ENCODE measurements at places on chromosomes 4 and X.
A peak's percentile ranks its signal among the peaks of the same experiment; 100 is the strongest.

DNA sequence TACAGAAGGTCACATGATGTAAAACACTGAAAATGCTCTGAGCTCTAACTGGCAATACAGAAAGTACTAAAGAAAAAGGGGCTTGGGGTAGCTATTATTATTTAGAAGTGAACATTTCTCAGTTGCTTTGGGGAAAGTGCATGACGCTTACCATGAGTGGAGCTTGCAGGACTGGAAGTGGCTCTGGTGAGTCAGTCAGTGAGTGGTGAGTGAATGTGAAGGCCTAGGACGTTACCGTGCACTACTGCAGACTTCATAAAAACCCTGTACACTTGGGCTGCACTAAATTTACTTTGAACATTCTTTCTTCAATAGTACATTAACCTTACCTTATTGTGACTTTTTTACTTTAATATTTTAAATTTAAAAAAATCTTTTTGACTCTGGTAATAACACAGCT lies 89.3 kb upstream of the ENPP6 start:
- no peak for DNase-seq

- DNase-seq = no peak
These were observed 91.9 kb downstream of the ANOS1 start for GRCh38 chrX:8639949-8640475.

- DNase-seq = no peak
These were observed 5.5 kb upstream of the TRIM75 start for GRCh38 chr4:165048170-165048569.

DNA sequence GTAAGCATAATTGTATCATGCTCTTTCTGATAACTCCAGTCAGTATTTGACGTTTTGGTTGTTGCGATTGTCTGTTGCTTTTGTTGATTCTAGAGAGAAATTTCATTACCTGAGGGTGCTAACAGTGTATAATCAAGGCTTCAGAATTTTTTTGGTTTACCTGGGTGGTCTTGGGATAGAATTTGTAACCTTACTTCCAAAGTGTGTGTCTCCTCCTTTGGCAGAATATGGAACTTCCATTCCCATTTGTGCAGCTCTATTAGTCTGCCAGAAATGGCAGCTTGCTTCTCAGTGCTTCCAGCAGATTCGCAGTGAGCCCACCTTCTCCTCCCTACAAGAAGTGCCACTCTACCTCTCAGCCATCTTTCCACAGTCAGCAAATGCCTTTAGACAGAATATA lies 5.3 kb downstream of the COPS4 start:
- no peak for DNase-seq

GRCh38 chrX:291411-291901 lies 10.3 kb downstream of the PLCXD1 start:
- no peak for DNase-seq

- DNase-seq = no peak
These were observed 283.2 kb upstream of the CPEB2 start for GRCh38 chr4:14719053-14719452.

DNA sequence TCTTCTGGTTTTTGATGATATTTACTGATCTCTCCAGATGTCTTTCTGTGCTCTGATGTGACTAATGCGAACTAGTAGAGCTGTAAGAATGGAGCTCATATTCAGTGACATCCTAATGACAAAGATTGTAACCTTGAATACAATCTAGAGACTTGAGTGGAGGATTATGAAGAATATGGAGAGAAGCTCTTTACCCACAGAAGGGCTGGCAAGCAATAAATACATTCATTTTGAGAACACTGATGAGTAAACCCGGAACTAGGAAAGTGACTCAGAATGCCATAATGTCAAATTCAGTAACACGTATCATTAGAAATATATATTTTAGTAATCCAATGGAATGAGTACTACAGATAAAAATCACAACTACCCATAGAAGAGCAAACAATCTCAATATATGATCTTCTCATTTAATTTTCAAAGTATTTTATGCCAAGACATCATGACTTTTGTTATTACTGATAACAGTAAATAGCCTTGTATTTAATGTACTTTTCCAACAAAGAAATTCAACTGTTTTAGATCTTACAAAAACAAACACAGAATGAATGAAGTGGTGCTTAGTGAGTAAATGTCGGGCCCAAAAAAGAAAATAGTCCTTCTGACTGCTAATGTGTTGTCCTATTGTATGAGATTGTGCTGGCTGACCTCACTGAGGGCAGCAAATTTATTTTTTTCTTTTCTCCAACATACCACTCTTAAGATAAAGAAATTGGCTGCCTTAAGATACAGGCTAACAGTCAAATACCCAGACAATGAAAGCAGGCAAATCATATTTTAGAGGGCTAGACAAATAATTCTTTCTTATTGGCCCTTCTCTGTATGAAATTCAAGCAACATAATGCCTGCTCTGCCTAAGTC lies 49.2 kb upstream of the HDAC8 start:
- peak; percentile 54 for DNase-seq

DNA sequence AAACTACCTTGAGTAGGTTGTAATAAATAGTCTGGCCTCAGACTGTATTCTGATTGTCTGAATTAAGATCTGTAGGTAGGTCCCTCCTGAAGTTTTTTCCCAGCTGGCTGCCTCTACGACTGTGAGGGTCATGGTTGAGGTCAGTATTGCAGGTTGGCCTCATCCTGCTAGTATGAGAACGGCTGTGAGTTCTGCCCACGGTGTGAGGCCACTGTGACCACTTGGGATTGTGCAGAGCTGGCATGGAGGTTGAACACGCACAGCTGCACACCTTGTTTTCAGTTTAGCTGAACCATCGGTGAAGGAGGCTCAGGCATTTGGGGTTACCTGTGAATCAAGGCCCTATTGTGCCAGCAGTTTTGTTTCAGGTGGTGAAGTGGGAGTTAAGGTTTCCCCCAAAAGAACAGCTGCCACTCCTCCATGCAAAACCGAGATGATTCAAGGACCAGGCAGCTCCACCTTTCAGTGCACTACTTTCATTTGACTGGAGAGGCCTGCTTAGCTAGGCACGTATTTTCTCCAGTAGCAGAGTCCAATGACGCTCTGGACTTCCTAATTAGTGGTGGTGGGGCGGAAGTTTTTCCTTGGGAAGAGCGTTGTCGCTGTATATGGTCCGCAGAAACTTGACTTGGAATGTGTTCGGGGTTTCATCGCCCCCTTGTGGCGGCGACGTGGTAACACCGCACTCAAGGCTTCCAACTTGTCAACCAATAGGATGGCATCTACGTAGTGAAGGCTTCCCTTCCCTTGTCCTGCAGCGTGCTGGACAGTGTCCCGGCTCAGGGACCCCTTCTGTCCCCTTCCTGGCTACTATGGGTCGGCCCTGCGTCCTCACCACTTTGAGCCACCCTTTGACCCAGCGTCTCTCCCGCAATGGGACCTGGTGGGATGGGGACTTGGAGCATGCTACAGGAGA lies 13.8 kb downstream of the CMC4 start:
- no peak for DNase-seq

DNA sequence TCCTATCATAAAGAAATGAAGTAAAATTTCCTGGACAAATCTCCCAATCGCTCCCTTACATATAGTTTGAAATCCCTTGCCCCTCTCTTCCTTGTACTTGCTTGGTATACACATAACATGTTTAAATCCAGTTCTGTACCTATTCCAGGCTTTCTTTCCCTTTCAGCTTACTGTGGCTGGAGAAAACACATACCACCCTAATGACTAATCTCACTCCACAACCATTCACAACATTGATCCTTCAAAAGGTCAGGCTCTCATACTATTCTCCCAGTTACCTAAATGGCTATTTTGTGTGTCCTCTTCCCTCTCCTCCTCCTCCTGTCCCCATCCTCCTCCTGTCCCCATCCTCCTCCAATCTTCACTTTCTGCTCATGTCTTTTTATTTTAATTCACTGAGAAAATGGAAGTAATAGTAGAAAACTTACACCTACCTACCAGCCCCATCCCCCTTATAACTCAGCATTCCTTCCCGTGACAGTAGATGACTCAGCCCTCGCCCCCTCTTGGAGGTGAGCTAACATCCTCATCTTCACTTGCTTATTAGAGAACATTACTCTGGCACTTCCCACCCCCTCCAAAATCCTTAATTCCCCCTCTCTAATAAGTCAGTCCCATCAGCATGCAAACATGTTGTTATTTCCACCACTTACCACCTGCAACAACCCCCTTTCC lies 77.5 kb downstream of the IL15 start:
- DNase-seq = no peak

- DNase-seq = no peak
These were observed 1.2 kb downstream of the MGST2 start for GRCh38 chr4:139666735-139667281.
